B cell (primary cell): ENCODE measurements at places on chromosomes 11 and 22. TPM values are rescaled to one million over a fixed set of nuclear protein-coding genes. Genes with fewer than 3 reads are reported as not detected.

GRCh38 chr11:94330789-94331188 lies 26.4 kb downstream of the IZUMO1R start:
- H3K4me3 ChIP-seq, result no peak overlapping the region
- no peaks in the 10 kb centered on the region for H3K4me1 ChIP-seq
- DNase-seq, result no peak
- H3K27me3 ChIP-seq, result no peaks in the 10 kb centered on the region
- H3K36me3 ChIP-seq, result no peaks in the 10 kb centered on the region
- H3K27ac ChIP-seq, result no peak overlapping the region

Gene NAALADL1
- 23.0 and 24.3 TPM in 2 replicates for total RNA-seq

DNA sequence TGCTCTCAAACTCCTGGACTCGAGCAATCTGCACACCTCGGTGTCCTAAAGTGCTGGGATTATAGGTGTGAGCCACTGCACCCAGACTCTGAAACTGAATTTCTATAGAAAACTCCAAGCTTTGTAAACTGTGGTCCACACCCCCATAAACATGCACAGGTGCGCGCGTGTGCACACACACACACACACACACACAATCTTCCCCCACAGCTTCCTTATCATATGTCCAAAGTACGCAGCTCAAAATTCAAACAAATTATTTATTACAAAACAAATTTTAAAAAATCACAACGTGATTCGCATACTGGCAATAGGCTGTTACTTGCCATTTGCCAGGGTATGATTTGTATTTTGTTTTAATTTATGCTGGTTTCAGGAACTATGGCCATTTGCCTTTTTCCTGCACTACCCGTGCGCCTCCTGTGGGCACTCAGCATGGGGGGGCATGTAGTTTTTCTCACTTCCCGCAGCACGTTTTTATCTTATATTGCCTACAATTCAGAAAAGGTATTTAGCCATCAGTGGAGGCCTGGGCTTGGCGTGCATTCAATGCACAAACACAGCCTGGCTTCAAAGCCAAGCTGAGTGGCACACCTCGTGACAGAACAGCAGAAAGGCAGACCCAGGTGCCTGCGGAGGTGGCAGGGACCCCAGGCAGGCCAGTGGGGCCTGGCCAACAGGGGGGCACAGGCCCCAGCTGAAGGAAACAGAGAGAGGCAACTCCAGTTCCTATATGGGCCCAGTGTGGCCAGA lies 10.8 kb upstream of the SNX32 start:
- no peak overlapping the region for H3K4me3 ChIP-seq
- H3K4me1 ChIP-seq, result no peaks in the 10 kb centered on the region
- DNase-seq, result no peak
- no peaks in the 10 kb centered on the region for H3K36me3 ChIP-seq
- no peak overlapping the region for H3K27ac ChIP-seq
- H3K27me3 ChIP-seq, result no peaks in the 10 kb centered on the region

DNA sequence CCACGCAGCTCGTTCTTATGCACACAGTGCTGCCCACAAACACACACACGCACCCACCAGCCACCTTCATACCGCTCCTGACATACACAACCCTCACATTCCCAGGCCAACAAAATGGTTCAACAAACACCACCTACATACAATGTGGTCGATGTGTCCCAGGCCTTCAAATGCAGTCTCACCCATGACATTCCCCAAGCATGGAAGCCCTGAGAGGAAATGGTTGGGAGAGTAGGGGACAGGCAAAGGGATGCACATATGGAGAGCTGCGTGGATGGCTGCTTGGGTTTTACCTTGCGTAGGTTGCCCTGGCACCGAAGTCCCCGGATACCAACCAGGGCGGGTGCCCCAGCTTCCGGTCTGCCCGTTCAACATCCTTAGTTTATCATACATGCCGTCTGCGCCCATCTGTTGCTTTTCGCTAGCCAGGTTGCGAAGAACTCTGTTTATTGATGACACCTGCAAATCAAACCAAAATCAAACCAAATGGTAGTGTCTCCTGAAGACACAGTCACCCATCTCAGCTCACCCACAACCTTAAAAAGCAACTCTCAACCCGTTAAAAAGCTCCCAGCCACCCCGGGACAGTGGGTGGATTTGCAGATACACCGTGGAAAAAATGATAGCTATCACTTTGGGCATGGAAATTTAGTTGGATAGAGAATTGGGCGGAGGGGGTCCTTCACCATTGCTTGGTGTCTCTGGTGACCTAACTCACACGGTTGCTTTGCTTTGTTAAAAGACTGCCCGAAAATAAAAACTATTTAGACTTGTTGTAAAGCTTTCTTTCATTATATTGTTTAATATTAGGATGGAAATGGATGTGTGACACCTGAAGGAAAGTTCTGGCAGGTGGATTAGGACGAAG lies 10.5 kb downstream of the PAX6 start:
- H3K27me3 ChIP-seq, result peaks cover 64% of the 10 kb centered on the region
- H3K36me3 ChIP-seq, result no peaks in the 10 kb centered on the region
- no peak overlapping the region for H3K27ac ChIP-seq
- DNase-seq, result peak; percentile 12
- peaks cover 23% of the 10 kb centered on the region for H3K4me1 ChIP-seq

DNA sequence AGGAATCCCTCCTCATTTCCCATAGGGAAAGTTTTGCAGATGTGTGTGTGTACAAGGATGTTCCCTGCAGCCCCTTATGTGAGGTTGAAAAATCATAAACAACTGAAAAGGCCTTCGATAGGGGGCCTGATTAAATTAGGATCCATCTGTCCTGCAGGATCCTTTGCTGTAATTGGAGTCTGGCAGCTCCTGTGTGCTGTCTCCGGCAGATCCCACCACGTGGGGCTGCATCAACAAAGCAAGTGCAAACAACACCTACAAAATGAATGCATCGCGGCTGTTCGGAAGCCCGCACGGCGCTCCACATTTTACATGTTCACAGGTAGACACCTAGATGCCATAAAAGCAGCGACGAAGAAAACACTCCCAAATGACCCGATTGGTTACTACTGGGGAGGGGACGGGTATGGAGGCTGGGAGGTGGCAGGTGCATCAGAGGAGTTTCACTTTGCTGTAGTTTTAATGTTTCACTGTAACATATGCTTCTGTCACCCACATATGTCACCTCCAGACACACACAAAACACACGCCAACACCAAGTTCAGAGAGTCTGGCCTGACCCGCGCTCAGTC lies 52.2 kb downstream of the NFAM1 start:
- H3K4me3 ChIP-seq, result no peak overlapping the region
- H3K27me3 ChIP-seq, result no peaks in the 10 kb centered on the region

DNA sequence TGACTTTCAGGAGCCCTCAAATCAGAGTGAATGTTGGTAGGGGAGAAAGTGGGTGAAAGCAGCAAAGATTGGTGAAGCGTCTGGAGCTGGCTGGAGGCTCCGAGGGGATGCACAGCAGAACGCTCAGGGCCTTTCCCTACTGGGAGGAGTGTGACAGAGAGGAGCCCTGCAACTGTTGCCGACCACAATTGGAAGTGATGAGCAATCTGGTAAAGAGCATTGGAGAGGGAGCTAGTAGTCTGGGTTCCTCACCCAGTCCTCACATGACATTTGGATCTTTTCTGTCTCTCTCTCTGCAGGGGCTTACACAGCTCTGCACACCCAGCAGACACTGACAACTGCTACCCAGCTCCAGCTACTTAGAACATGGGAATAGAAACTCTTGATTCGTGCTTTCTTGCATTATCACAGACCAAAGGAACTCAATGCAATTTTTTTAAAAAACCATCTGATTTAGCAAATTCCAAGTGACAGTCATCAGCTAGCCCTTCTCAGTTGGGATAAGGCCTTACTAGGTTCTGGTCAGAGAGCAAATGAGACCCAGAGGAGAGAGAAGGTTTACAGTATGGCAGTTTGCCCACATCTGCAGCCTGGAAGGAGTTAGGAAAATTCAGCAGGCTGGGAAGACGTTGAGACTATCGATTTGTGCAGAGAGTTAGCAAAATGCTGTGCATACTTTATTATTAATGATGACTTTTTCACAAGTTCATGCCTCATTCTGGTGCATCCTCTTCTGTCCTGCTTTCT lies 278.0 kb upstream of the PLET1 start:
- no peaks in the 10 kb centered on the region for H3K4me1 ChIP-seq
- no peak for DNase-seq
- peaks cover 13% of the 10 kb centered on the region for H3K27me3 ChIP-seq
